ENCODE measurements at places on chromosomes 4 and X.

- DNase-seq: no peak
These were observed 144.2 kb downstream of the PABPC4L start for GRCh38 chr4:134057356-134057755.

- no peak for DNase-seq
These were observed 101.2 kb upstream of the NUDT6 start for GRCh38 chr4:123023647-123024046.

DNA sequence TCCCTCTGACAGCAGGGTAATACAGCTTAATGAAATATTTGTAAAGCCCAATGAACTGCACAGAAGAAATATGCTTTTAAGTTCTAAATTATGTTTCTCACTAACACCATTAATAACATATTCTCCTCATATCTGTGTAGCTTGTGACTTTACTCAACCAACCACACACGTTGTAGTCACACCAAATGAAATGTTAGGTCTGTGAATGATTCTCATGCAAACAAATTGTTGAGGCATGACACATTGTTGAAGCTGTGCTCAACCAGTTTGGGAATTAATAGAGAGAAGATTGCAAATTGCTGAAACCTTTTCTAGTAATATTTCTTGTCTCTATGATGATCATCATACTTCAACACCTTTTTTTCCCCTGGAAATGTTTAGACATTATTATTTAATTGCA lies 645.9 kb downstream of the PCDH7 start:
- DNase-seq: no peak

DNA sequence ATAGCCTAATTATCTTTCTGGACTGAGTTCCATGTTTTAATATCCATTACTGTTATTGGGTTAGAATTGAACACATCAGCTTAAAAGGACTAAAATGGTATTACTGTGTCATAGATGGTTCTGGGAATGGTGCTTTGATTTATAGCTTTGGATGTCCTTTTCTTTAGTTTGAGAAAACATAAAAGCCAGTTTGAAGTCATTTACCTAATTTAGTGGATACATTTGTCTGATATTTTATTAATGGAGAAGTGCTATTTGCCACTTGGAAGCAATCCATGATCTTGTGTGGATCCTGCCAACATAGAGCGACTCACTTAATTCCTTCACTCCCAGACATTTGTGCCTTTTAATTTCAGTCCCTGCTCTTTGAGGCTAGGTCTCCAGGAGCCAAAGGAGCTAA lies 212.4 kb upstream of the PACRGL start:
- DNase-seq: no peak

GRCh38 chr4:107799669-107800450 lies 24.9 kb upstream of the SGMS2 start:
- DNase-seq: no peak

DNA sequence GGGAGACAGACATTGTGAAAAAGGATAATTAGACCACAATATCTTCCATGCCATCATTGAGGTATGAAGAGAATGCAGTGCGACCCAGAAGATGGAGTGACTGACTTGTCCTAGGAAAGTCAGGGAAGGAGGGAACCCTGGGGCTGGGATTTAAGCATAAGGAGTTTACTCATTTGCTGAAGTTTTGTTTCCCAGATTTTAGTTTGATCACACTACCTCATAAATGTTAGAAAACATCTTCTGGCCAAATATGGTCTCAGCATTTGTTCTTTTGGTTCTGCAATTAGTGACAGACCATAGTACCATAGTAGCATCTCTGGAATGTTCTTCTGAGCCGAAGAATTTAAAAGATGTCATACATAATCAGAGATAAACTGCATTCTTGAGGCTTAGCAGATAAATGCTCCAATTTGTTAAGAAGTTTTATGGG lies 96.5 kb upstream of the PGRMC2 start:
- no peak for DNase-seq

DNA sequence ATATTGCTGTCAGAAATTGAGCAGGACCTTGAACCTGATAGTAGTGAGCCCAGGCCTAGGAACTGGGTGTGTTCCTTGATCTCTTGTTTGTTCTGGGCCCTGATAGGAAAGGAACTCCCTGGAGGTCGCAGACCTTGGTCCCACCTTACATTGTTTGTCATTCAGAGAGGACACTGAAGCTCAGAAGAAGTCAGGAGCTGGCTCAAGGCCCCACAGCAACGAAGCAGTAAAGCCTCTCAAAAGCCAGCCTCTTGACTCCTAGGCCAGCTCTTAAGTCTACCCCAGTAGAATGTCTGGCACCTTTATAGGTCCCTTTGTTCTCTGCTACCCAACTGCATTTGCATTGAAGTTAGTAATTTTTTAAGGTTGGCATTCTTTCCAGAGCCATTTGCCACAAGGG lies 46.8 kb downstream of the MAMLD1 start:
- no peak for DNase-seq

DNA sequence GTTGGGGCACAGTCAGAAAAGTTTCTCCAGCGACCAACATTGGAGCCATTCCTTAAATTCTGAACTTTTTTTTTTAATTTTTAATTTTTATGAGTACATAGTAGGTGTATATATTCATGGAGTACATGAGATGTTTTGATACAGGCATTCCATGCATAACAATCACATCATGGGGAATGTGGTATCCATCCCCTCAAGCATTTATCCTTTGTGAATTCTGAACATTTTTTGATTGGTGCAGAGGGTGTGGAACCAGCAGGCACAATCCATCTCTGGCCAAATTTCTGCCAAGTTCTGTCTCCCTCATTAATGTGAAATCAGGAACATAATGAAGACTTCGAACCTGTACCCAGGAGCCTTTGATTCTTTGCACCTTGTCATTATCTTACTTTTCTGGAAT lies 267.0 kb downstream of the FRMPD4 start:
- no peak for DNase-seq

GRCh38 chr4:135434936-135435335 lies 1233.3 kb upstream of the PABPC4L start:
- DNase-seq: no peak

GRCh38 chrX:19389227-19389845 lies 45.6 kb downstream of the PDHA1 start:
- no peak for DNase-seq

DNA sequence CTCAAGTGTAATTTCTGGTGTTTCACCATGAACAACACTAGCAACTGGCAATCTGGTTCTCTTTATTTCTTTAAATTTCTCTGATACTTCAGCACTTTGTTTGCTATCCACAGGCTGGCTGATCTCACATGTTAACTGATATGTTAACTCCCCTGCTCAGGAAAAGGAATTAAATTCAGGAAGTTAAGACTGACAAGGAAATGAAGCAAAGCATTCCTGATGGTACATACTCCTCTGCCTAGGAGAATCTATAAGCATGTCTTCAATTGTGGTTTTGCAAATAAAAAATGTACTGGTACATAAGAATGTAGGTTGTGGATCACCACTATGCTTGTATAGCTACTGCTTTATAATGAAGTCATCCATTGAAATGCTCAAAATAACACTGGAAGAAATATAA lies 1119.2 kb upstream of the INTU start:
- DNase-seq: no peak

- DNase-seq: no peak
These were observed 6.8 kb downstream of the ASB5 start for GRCh38 chr4:176262243-176262642.

DNA sequence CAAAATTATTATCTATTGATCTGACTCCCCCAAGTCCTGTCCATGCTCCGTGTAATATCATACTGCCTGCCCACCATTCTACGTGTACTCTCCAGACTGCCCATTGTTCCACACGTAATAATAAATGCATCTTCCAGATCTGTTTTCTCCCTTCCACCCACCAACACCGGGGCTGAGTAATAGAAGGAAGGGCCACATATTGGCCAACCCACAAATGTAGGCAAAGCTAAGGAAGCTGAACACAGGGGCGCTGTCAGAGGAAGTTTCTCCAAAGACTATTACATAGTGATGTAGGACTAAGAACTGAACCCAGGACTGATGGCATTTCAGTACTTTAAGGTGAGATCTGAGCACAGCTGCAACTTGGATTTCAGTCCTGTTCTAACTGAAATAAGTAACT lies 135.8 kb upstream of the GUCY1A1 start:
- no peak for DNase-seq

GRCh38 chr4:73080789-73081188 lies 11.3 kb upstream of the COX18 start:
- DNase-seq: no peak

DNA sequence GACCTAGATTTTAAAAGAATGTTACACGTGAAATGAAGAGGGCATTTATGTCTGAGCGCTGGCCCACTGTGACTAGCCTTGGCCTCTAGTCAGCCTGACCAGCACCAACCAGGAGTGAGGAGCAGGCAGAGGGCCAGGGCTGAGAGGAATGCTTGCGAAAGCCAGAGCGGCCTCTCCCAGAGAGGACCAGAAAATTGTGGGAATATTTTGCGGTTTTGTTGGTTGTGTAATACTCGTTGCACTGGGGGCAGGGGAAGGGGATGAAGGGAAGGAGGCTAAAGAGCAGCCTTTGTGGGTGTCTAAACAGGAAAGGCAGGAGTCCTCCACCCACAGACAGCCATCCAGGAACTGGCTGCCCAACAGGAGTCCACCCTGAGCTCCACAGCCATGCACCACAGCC lies 3.8 kb downstream of the GABRE start:
- DNase-seq: no peak

DNA sequence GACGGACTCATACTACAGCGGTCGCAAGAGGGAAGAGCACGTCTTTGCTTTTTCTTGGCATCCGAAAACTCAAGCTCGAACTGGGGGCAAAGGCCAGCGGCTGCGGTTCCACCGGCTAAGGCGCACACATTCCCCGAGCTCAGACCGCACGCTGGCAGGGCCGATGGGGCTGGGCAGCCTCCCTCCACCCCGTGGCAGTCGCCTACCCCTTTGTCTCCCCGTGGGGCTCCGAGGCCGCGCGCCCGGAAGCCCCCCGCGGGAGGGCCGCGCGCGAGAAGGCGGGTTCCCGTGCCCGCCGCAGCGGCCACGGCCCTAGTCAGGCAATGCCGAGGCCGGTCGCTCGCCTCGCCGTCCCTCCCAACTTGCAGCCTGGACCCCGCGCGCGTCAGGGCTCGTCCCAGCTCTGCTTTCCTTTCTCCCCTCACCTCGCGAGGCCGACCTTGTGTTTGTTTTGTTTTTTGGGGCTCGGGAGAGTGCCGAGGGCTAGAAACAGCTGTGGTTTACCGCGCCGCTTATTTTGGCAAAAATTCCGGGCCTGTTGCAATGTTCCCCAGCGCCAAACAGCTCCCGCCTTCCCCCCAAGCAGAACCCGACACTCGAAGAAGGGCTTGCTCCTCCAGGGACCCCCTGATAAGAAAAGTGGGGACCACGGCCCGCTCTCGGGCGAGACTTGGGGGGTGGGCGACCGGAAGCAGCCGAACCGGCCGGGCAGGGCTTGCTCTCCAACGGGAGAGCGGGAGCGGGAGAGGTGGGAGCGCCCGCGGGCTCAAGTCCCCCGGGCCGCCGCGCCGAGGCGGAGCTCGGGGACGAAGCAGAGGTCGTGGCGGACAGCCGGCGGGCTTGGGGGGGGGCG lies 561 bp upstream of the N4BP2 start:
- DNase-seq: peak; percentile 64

DNA sequence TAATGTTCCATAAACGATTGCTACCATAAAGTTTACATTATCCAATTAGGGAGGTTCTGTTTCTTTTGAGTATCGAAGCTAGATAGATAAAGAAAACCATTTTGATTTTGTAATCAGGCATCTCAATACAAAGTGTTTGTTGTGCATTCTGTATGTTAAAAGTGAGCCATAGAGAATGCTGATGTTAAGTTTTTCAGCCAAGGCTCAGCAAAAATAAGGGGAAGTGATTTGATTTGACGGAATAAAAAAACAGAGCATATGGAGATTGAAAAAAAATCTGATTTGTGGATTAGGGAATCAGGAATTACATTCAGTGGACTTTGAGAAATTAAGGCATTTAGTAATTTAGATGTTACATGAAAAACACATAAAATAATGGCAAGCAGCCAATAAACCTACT lies 314.8 kb downstream of the PPP3CA start:
- no peak for DNase-seq

GRCh38 chr4:188341428-188341827 lies 202.2 kb downstream of the TRIML1 start:
- DNase-seq: no peak

GRCh38 chr4:48945981-48946380 lies 39.4 kb upstream of the OCIAD2 start:
- DNase-seq: no peak

DNA sequence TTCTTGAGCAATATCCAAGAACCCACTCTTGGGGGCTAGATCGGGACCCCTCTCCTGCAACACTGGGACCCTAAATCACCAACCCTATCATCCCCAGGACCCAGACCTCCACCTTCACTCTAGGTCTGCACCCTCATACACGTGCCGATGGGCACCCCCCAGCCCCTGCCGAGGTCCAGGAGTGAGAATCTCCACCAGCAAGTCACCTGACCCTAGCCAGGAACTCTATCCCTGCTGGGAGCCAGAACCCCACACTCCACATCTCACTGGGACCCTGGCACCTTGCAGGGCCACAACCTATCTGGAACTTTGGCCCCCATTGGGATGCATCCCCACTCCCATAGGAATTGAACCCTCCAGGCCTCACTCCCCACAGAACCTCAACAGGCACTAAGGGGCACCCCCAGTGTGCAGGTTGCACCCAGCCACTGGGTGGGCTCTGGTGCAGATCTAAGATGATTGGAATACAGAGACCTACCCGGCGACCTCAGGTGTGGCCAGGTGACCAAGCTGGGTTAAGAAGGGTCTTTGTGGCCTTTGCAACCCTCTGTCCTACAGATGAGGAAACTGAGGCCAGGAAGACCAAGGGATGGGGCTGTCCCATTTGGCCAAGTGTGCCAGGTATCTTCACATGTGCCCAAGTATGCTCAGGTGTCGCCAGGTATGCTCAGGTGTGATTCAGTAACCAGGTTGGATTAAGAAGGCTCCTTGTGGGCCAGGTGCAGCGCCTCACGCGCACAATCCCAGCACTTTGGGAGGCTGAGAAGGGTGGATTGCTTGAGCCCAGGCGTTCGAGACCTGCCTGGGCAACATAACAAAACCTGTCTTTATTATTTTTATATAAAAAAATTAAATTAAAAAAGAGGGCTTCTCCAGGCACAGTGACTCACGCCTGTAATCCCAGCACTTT lies 3.1 kb upstream of the DHRSX start:
- no peak for DNase-seq

DNA sequence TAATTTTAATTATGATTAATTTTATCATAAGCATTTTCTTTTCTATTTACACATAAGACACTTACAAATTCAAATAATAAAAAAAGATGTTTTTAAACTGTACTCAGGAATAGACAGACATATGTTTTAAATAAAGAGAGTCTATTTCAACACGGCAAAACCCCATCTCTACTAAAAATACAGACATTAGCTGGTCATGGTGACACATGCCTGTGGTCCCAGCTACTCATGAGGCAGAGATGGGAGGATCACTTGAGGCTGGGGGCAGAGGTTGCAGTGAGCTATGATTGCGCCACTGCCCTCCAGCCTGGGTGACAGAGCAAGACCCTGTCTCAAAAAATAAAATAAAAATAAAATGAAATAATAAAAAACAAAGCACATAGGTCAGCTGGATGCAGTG lies 14.8 kb downstream of the FAM9B start:
- DNase-seq: no peak

- DNase-seq: no peak
These were observed 6.9 kb downstream of the CXCL10 start for GRCh38 chr4:76016393-76016792.

Measured in SK-N-DZ (cell line).